ENCODE measurements at places on chromosomes 3 and 15.

- DNase-seq, result no peak
These were observed 55.1 kb upstream of the ATOSA start for GRCh38 chr15:52734329-52734728.

DNA sequence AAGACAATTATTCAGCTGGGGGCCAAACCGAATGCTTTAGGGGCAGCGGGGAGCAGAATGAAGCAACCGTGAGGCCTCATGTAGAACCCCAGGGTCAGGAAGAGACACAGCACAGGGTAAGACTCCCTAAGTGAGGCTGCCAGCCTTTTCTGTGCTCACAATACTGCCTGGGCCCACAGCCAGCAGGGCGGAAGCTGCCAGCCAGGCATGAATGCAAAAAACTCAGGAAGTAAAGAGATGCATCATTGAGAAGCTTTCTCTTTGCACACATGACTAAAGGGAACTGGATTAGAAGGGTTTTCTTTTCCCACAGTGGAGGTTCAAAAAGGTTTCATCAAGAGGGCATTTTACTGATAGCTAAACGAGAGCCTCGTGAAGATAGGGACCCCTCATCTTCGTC, 33.3 kb downstream of the CA12 start:
- no peak for DNase-seq

- DNase-seq, result no peak
These were observed 89.2 kb upstream of the SLC6A11 start for GRCh38 chr3:10726787-10727186.

DNA sequence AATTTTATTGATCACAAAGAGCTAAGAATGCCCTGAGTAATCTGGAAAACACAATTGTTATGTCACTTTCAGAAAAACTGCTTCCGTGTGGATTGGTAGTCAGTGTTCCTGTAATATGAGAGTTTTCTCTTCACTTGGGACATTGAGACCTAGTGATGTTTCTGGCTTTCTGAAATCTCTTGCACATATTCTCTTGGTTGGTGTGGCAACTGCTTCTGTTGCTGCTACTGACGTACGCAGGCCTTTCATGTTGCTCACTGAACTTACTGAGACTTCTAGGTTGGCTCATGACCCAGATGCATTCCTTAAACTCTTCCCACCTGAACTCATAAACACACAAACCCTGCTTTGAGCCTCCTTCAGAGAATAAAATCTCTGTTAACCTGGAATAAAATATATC, 175.0 kb upstream of the PFN2 start:
- no peak for DNase-seq

- DNase-seq, result no peak
These were observed 13.0 kb upstream of the CADPS start for GRCh38 chr3:62888180-62888579.

GRCh38 chr3:58492494-58492905, 604 bp downstream of the KCTD6 start:
- DNase-seq, result peak; percentile 9

DNA sequence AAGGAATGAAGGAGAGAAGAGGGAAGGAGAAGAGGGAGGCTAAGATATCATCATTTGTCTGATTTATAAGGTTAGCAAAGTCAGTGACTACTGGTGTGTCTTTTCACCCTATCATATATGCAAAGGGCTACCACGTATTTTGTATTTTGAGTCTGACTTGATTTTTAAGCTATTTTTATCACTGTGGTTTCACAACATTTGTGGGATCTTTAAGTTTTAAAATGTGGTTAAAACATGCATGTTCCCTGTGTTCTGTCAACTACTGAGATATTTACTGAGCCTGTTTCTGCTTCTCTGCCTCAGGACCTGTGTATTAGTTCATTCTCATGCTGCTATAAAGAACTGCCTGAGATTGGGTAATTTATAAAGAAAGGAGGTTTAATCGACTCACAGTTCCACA, 22.5 kb upstream of the SPTSSB start:
- no peak for DNase-seq

All from T-helper 9 cell (primary cell).